K562 (cell line): ENCODE measurements at places on chromosomes 4 and X. TPM values are rescaled to one million over a fixed set of nuclear protein-coding genes. Genes with fewer than 3 reads are reported as not detected.
A peak's percentile ranks its signal among the peaks of the same experiment; 100 is the strongest.

The WDR45 gene
- total RNA-seq = 78.7 and 79.9 TPM in 2 replicates

The SPANXB1 gene
- total RNA-seq = not detected in 2 replicates

The LANCL3 gene
- total RNA-seq = 1.5 TPM in 2 replicates

The GPR50 gene
- total RNA-seq = 0.11 TPM in 1 of 2 replicates, not detected in the other

The NLRP2B gene
- total RNA-seq = not detected in 2 replicates

The UBQLN2 gene
- total RNA-seq = 17.2 and 17.9 TPM in 2 replicates

The GSX2 gene
- total RNA-seq = not detected in 2 replicates

The MAOA gene
- total RNA-seq = 1.9 and 3.5 TPM in 2 replicates

The F9 gene
- total RNA-seq = 0.09 and 0.11 TPM in 2 replicates

The CLIC2 gene
- total RNA-seq = 48.7 and 58.9 TPM in 2 replicates

DNA sequence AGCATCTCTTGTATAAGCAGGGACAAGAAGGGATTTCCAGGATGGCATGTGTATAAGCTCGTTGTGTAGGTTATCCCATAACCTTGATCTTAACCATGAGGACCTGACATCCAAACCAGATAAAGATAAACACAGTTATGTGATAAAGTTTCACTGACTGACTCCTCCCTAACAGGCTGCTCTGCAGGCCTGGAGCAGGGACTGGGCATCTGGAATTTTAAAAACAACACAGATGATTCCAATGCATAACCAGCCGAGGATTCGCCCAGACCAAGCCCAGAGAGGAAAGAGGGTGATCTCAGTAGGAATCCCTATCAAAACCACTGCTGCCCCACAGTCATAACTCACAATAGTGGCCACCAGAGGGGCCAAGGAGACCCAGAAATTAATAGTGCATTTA, 22.7 kb downstream of the KLF3 start:
- H3K4me1 ChIP-seq = no peaks in the 10 kb centered on the region; the same call in 1 of the 2 replicates
- no peak overlapping the region for H3K27ac ChIP-seq

DNA sequence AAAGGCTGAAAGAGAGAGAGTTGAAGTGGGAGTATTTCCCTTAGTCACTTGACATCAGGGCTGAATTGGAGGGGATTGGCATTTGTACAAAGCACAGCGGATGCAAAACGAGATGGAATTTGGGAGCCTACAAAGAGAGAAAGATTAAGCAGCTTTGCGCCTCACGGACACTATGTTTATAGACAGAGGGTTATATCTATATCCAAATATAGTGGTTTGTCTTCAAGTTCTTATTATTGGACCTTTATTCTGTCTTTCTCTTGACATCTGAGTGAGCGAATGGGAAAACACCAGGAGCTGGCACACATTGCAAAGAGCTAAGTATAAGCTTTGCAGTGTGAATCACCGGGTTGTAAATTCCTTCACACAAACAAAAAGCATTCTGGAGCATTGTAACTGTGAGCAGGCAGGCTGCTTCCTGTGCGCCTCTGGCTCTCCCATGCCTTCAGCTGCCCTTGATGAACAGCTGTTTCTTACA, 500.2 kb downstream of the STIM2 start:
- H3K4me3 ChIP-seq = no peak overlapping the region
- H3K4me1 ChIP-seq = no peaks in the 10 kb centered on the region
- H3K27ac ChIP-seq = no peak overlapping the region

GRCh38 chrX:1433646-1434357, 18.9 kb downstream of the ASMTL start:
- H3K27me3 ChIP-seq = no peaks in the 10 kb centered on the region
- H3K4me3 ChIP-seq = no peak overlapping the region
- H3K27ac ChIP-seq = no peak overlapping the region
- peaks cover 4% of the 10 kb centered on the region for H3K4me1 ChIP-seq
- no peak for DNase-seq
- H3K36me3 ChIP-seq = peaks cover 11% of the 10 kb centered on the region; the same call in 1 of the 3 replicates

GRCh38 chrX:23790155-23790497, 7.2 kb downstream of the SAT1 start:
- no peak for DNase-seq
- peaks cover 11% of the 10 kb centered on the region for H3K36me3 ChIP-seq
- H3K27ac ChIP-seq = no peak overlapping the region
- no peak overlapping the region for H3K4me3 ChIP-seq
- H3K27me3 ChIP-seq = no peaks in the 10 kb centered on the region
- no peaks in the 10 kb centered on the region for H3K4me1 ChIP-seq

DNA sequence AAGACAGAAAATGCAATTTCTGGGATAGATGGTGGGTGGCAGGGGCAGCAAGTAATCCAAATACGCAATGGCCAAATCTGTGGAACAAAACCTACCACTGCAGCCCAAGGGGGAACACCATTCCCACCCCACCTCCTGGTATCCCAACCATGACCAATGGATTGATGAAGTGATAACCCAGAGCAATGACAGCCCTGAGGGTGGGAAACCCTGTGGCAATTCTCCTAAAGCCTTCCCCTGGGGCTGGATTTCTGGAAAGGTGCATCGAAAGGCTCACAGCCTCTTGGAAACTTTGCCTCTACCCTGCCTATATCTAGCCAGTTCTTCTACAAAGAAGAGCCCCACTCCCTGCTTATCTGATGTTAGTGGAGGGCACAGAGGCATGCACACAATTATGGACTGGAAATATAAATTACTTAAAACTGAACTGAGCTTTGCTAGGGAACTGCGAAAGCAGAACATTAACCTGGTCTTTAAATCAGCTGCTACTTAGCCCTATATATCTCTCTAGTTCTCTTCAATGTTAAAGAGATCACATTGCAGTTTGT, 59.9 kb upstream of the TXK start:
- no peak overlapping the region for H3K27ac ChIP-seq
- peaks cover 25% of the 10 kb centered on the region for H3K4me1 ChIP-seq
- H3K36me3 ChIP-seq = no peaks in the 10 kb centered on the region; the same call in 1 of the 3 replicates
- DNase-seq = no peak
- H3K4me3 ChIP-seq = no peak overlapping the region

- no peaks in the 10 kb centered on the region; the same call in 1 of the 2 replicates for H3K4me1 ChIP-seq
- no peaks in the 10 kb centered on the region; the same call in 2 of the 3 replicates for H3K27me3 ChIP-seq
- no peak overlapping the region for H3K4me3 ChIP-seq
- H3K36me3 ChIP-seq = no peaks in the 10 kb centered on the region
- DNase-seq = no peak
These were observed 12.0 kb upstream of the EXOC1L start for GRCh38 chr4:55807556-55807955.

- DNase-seq = peak; percentile 16
- peaks cover 27% of the 10 kb centered on the region; the same call in 2 of the 3 replicates for H3K4me1 ChIP-seq
- H3K27me3 ChIP-seq = no peaks in the 10 kb centered on the region
- peak overlapping the region; percentile 91 for H3K4me3 ChIP-seq
- peaks cover 48% of the 10 kb centered on the region for H3K36me3 ChIP-seq
These were observed 498 bp downstream of the RBMX start for GRCh38 chrX:136880003-136880451.

GRCh38 chrX:73561801-73562200, 1.2 kb upstream of the CHIC1 start:
- H3K36me3 ChIP-seq = no peaks in the 10 kb centered on the region
- H3K4me1 ChIP-seq = no peaks in the 10 kb centered on the region
- H3K4me3 ChIP-seq = no peak overlapping the region
- H3K27me3 ChIP-seq = no peaks in the 10 kb centered on the region

GRCh38 chr4:1293991-1294390, 4.3 kb downstream of the MAEA start:
- H3K4me1 ChIP-seq = peaks cover 11% of the 10 kb centered on the region; the same call in 2 of the 3 replicates
- H3K27ac ChIP-seq = no peak overlapping the region
- no peak for DNase-seq
- H3K4me3 ChIP-seq = no peak overlapping the region
- H3K36me3 ChIP-seq = peaks cover 64% of the 10 kb centered on the region; the same call in 2 of the 3 replicates

- no peaks in the 10 kb centered on the region for H3K27me3 ChIP-seq
- no peak overlapping the region for H3K4me3 ChIP-seq
- H3K27ac ChIP-seq = no peak overlapping the region
- H3K4me1 ChIP-seq = peaks cover 6% of the 10 kb centered on the region; the same call in 1 of the 3 replicates
- DNase-seq = peak; percentile 27
These were observed 108.7 kb upstream of the ATP6AP2 start for GRCh38 chrX:40471965-40472648.

DNA sequence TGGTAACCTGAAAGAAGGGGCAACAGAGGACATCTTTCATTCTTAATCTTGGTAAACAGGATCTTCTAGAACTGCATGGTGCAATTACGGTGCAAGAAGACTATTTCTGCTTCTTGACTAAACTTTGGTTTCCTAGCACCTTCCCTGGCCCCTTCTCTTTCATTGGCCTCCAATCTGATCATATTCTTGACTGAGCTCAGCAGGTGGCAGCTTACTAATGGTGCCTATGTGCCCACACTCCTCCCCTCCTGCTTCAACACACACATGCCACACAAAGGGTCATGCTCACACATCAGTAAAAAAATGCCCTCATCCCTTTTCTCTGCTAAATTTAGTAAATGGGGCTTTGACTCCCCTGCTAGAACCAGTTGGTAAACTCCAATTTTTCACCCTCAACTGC, 400.5 kb upstream of the MAOA start:
- no peak for DNase-seq
- no peaks in the 10 kb centered on the region for H3K36me3 ChIP-seq
- no peaks in the 10 kb centered on the region for H3K4me1 ChIP-seq
- no peak overlapping the region for H3K4me3 ChIP-seq

GRCh38 chr4:139768896-139769295, 103.3 kb downstream of the MGST2 start:
- H3K4me3 ChIP-seq = no peak overlapping the region
- H3K4me1 ChIP-seq = no peaks in the 10 kb centered on the region
- peaks cover 23% of the 10 kb centered on the region for H3K27me3 ChIP-seq

- no peaks in the 10 kb centered on the region for H3K36me3 ChIP-seq
- DNase-seq = no peak
These were observed 98.3 kb upstream of the GALNTL6 start for GRCh38 chr4:171714791-171715454.

DNA sequence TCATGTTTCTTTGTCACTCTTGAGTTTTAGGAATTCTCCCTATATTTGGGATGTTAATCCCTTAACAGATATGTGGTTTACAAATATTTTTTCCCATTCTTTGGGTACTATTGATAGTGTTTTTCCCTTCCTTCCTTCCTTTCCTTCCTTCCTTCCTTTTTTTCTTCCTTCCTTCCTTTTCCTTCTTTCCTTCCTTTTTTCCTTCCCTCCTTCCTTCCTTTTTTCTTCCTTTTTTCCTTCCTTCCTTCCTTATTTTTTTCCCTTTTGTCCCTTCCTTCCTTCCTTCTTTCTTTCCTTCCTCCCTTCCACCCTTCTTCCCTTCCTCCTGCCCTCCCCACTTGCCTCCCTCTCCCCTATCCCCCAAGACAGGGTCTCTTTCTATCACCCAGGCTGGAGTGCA, 42.1 kb downstream of the WDR17 start:
- no peaks in the 10 kb centered on the region for H3K4me1 ChIP-seq
- DNase-seq = no peak
- H3K4me3 ChIP-seq = no peak overlapping the region
- no peaks in the 10 kb centered on the region for H3K36me3 ChIP-seq
- no peaks in the 10 kb centered on the region for H3K27me3 ChIP-seq

DNA sequence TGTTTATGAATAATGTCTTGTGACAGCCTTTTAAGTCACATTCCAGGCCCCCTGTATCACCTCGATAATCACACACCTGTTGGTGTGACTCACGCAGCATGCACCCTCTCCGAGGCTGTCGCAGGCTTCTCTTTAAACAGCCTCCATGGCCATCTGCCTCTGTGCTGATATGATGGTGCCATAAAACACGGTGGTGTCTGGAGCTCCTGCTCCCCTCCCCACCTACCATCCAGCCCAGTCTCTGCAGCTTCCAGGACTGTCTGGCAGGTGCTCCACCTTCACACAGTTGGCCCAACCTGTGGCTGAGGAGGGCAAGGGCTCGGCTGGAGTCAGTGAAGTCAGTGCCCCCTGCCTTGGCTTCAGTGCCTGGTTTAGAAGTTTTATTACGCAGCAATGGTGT, 173.8 kb upstream of the RPL34 start:
- no peak overlapping the region for H3K27ac ChIP-seq
- H3K4me3 ChIP-seq = no peak overlapping the region

DNA sequence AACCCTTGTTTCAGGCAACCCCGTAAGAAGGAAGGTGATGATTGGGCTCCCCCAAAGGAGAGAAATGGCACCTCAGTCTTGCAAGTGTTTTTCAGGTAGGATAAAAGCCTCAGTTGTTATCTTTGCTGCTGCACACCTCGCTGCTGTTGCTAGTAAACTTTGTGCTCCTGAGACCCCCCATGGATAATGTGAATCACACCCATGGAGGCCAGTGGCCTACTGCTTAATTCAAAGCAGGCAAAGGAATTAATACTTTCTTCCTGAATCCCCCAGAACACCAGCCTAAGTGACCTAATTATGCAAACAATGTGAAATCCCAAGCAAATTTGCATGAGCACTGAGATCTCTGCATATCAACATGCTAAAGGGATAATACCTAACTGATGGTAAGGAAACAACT, 337.5 kb downstream of the GRIA2 start:
- H3K4me1 ChIP-seq = no peaks in the 10 kb centered on the region
- H3K27me3 ChIP-seq = no peaks in the 10 kb centered on the region
- no peaks in the 10 kb centered on the region for H3K36me3 ChIP-seq
- DNase-seq = no peak

- no peaks in the 10 kb centered on the region for H3K36me3 ChIP-seq
- DNase-seq = no peak
- H3K27ac ChIP-seq = no peak overlapping the region
These were observed 87.6 kb upstream of the PLAC1 start for GRCh38 chrX:134745636-134746409.

DNA sequence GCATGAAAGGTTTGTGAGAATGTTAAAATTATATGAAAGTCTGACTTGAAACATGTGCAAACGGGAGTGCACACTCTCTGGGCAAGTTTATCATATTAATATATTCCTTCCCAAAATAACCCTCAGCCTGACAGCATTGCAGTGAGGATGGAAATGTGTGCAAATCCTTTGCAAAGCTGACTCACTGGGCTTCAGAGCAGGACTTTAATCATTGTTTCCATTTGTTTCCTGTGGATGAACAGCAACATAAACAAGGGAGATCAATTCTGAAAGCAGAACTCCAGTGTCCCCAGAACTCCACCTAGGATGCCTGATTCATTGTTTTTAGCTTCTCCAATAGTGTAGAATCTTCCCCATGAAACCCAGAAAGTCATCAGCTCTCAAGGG, 32.9 kb downstream of the SLC2A9 start:
- H3K27ac ChIP-seq = no peak overlapping the region
- H3K36me3 ChIP-seq = no peaks in the 10 kb centered on the region
- H3K4me1 ChIP-seq = no peaks in the 10 kb centered on the region
- no peaks in the 10 kb centered on the region; the same call in 2 of the 3 replicates for H3K27me3 ChIP-seq
